ENCODE measurements at places on chromosomes 4 and X.

DNA sequence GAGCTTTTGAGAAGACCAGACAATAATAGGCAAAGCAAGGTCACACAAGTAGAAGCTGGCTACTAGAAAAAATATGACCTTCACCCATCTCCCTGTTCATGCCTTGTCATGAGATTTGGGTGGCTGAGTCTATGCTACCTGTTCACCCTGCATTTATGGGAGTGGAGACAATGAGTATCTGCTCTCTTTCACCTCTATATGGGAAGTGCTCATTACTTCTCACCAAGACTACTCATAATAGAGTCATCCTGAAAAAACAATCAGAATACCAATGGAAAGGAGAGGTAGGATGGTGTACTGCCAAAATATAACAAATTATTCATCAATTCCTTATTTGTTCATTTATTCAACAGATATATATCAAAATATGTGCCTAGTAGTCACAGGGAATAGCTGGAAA is 921.8 kb upstream of the INTU start:
- DNase-seq, result peak; percentile 26

- no peak for DNase-seq
These were observed 43.8 kb downstream of the GALNT7 start for GRCh38 chr4:173212379-173212778.

DNA sequence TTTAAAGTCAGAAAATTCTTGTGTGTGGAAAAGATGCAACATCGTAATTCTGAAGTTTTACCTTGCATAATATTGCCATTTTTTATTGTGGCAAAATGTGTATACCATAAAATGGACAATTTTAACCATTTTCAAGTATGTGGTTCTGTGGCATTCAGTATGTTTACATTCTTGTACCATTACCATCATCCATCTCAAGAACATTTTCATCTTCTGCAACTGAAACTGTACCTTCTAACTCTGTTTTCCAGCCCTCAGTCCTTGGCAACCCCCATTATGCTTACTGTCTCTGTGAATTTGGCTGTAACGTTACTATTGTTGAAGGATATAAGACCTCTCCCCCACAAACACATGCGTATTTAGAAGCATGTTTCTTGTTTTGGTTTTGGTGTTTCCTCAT is 123.2 kb downstream of the BMPR1B start:
- no peak for DNase-seq

GRCh38 chr4:73788411-73788810 is 48.0 kb downstream of the CXCL8 start:
- no peak for DNase-seq

DNA sequence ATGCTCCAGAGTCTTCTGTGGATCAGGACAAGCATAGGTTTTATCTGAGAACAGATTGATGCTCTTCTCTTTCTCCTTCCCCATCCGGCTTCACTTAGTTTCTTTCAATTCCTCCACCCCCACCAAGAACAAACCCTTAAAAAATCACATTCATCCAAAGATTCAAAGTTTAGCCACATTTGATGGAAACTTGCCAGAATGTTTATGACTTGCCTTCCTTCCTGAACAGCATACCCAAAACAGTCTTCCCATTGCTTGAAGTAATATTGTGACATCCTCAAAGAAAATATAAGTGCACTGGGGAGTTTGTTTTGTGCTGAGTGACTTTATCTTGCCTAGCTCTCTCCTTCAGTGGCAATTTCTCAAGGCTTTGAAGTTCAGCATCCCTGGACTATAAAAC is 83.0 kb downstream of the MAGEB17 start:
- DNase-seq, result no peak

GRCh38 chr4:108166441-108167315 is 2.1 kb downstream of the LEF1 start:
- no peak for DNase-seq

DNA sequence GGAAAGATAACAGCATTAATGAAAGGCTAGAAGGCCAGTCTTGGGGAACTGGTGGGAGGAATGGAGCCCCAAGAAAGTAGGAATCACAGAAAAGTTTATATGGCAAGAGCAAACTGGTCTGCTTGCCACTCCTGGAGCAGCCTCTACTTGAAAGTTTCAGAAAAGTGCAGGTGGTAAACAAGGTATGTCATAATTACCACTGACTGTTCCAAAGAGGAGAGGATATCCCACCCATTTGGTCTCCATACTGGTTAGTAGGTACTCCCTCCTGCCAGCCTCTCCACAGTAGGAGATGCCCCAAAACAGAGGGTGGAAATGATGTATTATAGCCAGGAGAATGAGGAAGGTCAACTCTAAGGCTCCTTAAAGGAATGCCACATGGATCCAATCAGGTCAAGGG is 145.1 kb downstream of the INPP4B start:
- DNase-seq, result no peak

- DNase-seq, result no peak
These were observed 154.5 kb upstream of the SLC4A4 start for GRCh38 chr4:71184195-71184781.

DNA sequence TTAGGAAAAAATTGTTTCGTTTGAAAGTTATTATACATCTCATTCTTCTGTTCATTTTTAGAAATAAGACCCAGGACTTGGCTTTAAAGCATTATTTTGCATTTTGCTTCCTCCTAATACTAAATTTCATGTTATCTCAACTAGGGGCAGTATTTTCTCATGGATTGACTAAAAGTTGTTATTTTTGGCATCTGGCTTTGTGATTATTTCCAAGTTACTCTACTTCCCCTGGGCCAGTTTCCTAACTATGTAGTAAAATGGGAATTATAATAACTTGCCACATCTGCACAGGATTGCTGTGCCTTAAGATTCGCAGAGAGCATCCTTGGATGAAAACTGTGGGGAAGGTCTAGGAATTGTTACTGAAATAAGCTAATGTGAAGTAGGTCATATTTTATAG is 3.0 kb downstream of the RBPJ start:
- no peak for DNase-seq

- no peak for DNase-seq
These were observed 5.9 kb downstream of the UGDH start for GRCh38 chr4:39521253-39521919.

GRCh38 chr4:71123951-71124350 is 130.5 kb downstream of the DCK start:
- no peak for DNase-seq

- DNase-seq, result no peak
These were observed 688 bp upstream of the EVC start for GRCh38 chr4:5710065-5710960.

GRCh38 chrX:137401092-137401491 is 164.8 kb upstream of the ZIC3 start:
- no peak for DNase-seq

GRCh38 chr4:112647785-112648184 is 10.8 kb downstream of the LARP7 start:
- DNase-seq, result no peak

DNA sequence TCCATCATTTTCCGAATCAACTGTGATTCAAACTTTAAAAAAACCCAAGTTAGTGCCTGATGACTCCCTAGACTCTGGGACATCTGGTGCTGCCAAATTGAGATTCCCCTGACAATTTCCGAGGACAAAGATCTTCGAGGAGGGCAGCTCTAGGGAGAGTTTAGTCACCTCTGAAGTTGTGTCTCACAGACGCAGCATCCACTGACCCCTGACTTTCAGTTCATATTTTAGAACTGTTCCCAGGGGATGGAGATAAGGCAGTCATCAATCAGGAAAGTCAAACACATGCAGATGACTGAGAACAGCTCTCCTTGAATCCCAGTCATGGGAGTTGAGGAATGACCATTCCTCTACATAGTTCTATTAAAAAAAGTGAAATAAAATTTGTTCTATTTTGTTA is 643.9 kb downstream of the TRIML1 start:
- no peak for DNase-seq

GRCh38 chr4:56681158-56681852 is at the start of gene HOPX:
TSS of gene HOPX (minus strand) at chr4:56681296. CDS start at chr4:56657816, 23,480 bp downstream.
- DNase-seq, result peak; percentile 78

- peak; percentile 12 for DNase-seq
These were observed 599 bp downstream of the NUP54 start for GRCh38 chr4:76147454-76148141.

GRCh38 chr4:26022346-26023202 is 108.6 kb downstream of the SMIM20 start:
- DNase-seq, result peak; percentile 43

DNA sequence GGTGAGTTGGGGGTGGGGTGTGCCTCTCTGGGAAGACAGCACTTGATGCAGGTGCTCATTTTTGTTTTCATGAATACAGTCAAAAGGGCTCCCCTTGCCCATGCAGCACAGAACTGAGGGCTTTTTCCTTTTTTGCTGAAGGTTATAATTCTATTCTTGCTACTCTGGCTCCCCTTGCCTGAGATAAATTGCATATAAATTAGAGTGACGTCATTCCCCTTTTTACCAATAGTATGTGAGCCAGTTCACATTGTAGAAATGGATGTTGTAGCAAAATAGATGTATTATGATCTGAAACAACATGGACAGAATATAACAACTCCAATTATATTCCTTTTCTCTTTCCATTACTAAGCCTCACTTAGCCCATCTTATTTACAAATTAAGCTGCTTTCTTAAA is 28.4 kb downstream of the CXorf58 start:
- no peak for DNase-seq

- no peak for DNase-seq
These were observed 152.4 kb upstream of the BMPR1B start for GRCh38 chr4:94605241-94605805.

GRCh38 chr4:39933671-39934590 is 43.8 kb downstream of the PDS5A start:
- DNase-seq, result no peak

DNA sequence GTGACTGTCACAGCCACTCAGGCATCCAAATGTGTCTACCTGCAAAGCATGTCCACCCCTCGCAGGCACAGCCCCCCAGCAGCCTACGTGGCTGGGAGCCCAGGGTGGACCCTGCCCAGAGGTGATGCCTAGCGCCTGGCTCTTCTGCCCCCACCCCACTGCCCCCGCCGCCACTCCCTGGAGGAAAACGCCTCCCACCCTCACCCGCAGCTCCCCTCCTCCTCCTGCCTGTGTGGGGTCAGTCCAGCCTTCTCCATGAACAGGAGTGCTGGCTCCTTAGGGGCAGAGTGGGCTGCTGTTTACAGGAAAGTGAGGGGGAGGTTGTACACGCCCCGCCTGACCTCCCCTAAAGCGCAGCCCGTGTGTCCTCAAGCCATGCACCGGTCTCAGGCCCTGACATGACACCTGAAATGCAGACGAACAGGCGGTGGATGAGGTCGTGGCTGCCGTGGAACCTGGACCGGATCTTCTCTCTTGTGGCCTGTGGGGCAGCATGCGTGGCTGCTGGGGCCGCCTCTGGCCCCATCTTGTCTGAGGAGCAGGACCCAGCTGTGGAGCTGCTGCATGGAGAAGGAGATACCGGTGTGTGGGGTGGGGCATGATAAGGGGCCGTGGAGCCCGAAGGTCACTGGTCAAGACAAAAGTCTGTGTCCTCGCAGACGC is 11.9 kb upstream of the MXD4 start:
- no peak for DNase-seq

GRCh38 chr4:145859426-145859825 is 79.2 kb downstream of the ZNF827 start:
- DNase-seq, result no peak

- DNase-seq, result no peak
These were observed 41.2 kb downstream of the ACOX3 start for GRCh38 chr4:8399298-8399697.

DNA sequence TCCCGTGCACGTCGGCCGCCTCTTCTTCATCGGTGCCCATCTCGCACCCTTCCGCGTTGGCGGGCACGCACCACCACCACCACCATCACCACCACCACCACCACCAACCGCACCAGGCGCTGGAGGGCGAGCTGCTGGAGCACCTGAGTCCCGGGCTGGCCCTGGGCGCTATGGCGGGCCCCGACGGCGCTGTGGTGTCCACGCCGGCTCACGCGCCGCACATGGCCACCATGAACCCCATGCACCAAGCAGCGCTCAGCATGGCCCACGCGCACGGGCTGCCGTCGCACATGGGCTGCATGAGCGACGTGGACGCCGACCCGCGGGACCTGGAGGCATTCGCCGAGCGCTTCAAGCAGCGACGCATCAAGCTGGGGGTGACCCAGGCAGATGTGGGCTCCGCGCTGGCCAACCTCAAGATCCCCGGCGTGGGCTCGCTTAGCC is 1.4 kb downstream of the POU4F2 start:
- no peak for DNase-seq
